A549 (cell line): ENCODE measurements at places on chromosomes 16 and 17.

DNA sequence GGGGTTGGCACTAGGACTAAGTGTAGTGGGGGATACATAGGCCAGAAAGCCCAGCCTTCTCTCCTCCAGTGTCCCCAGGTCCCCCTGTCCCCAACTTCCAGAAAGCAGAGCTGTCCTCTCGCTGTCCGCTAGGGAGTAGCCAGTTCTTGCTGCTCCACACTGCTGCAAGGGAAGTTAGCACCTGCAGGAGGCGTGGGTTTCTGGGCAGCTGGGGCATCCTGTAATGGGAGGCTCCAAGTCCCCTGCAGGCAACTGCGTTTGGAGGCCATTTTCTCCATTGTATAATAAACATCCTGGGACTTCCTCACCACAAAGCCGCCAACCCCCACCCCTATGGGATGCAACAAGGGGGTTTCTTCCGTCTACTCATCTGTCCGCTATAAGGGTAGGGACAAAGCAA lies 1.7 kb downstream of the RPRML start:
- peak; percentile 73 for DNase-seq

GRCh38 chr16:71406724-71407123 lies 35.1 kb downstream of the TLE7 start:
- no peak for DNase-seq

- no peak for DNase-seq
These were observed 165.8 kb downstream of the CHD9 start for GRCh38 chr16:53220585-53220984.

DNA sequence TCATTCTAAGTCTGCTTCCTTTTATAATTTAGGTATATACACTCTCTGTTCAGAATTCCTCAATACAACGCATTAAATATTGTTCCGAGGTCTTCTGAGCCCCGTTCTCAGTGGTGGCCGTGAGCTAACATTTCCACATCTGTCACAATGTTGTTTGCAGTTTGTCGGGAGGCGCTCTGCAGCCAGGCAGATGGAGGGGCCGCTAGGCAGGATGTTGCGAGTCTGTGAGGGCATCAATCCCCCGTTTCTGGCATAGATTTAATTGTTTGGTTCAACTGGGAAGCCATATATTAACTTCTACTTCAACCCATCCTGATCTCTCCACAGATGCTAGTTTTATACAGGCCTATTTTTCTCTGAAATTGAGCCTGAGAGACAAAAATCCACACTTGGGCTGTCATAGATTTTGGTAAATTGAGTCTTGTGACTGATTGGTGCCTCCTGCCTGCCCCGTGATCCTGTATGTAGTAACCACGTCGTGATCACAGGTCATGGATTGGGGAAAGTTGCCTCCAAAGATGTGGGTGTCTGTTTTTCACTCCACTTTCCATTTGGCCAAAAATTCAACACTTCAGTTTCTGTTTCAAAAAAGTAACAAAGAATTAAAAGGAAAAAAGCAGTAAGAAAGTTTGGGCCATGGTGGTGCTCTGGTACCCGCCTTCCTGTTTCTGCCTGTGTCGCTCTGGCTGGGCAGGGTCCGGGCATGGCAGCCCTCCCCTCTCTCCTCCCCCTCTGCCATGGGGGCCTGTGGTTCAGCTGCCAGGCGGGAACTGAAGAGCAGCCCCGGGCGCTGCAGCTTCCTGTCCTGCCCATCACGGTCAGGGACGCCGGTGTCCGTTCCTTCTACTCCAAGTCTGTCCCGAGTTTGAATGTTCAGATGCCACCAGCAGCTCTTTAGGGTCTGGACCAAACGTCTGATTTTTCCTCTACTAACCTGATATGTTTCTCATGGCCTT lies 41.5 kb downstream of the RPTOR start:
- DNase-seq, result no peak

- DNase-seq, result no peak
These were observed 216.1 kb upstream of the CPHXL start for GRCh38 chr16:75942351-75942750.

- DNase-seq, result no peak
These were observed 13.2 kb downstream of the NOB1 start for GRCh38 chr16:69741519-69741918.

DNA sequence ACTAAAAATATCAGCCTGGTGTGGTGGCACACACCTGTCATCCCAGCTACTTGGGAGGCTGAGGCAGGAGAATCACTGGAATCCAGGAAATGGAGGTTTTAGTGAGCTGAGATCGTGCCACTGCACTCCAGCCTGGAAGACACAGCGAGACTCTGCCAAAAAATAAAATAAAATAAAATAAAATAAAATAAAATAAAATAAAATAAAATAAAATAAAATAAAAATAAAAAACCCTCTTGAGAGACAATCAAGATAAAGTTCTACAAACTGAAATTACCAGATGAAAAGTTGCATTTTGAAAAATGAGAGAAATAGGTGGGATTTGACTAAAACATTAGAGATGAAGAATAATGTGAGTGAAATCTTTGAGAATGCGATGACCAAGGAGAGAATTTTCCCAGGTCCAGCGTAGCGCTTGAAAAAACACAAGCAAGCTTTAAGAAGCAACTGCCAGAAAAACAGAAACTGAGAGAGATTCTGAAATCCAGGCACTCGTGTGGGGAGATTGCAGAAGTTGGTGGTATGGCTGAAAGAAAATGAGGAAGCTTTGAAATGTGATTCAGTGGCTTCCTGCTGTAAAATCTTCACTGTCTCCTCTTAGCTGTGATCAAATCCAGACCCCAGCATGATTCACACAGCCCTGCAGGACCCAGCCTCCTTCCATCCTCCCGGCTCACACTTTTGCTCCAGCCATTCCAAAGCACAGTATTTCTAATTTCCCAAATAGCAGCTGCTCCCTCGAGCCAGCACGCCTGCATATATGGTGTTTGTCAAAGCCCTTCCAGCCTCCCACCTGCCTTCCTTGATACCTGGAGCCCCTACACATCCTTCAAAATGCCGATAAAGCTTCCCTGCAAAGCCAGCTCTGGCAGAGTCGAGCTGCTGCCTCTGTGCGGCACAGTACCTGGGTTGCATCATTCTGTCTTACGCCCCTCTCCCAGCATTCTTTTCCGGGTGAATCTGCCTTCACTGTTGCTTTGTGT lies 8.2 kb upstream of the CD300E start:
- DNase-seq, result no peak

- no peak for DNase-seq
These were observed 29.1 kb downstream of the RPTOR start for GRCh38 chr17:80573701-80574100.

GRCh38 chr17:41328207-41328606 lies 12.7 kb upstream of the KRTAP17-1 start:
- DNase-seq, result no peak

DNA sequence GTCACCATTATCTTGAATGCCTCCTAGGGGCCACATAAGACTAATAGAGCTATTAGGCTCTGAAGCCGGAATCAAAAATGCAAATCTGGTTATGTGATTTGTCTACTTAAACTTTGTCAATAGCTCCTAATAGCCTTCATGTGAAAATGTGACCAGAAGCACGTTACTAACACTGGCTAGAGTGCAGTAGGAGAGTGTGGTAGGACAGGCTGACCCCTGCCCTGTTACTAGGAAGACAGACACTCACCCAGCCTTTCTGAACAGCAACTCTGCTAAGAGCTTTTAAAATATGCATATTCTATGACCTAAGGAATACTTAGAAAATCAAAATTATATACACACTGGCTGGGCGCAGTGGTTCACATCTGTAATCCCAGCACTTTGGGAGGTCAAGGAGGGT lies 26.3 kb downstream of the CENPV start:
- no peak for DNase-seq

DNA sequence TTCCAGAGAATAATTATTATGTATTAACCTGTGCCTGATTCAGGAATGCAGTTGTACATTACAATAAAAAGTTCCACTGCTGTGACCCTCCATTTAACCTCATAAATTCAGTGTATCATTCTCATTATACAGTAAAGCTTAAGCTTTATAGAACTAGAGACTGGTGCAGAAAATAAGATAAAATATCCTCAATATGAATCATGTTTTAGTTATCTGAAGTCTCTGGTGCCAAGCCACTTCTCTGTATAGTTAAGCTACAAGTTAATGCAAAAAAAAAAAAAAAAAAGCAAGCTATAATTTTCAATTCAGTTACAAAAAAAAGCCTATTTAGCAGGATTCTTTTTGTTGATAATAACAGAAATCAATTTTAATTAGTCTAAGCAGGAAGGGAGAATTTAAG lies 22.4 kb upstream of the SMIM36 start:
- DNase-seq, result no peak

DNA sequence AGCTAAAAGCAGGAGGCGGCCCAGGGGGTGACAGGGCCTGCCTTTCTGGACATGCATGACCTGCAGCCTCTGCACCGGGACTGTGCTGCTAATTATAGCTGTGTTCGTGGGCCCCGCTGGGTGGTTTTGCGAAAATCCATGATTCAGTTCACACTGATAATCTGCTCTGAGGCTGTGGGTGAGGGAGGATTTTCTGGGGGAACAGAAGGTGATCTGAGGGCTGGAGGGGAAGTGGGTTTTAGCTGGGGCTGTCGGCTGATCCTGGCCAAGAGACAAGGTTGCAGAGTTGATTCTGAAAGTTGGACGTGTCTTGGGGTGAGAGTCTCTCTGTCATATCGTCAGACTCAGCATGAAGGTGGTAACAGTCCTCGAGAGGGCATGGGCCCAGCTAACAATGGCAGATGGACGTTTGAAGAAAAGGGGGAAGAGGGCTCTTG lies 187.5 kb upstream of the ZNF469 start:
- no peak for DNase-seq

- DNase-seq, result no peak
These were observed 2.4 kb downstream of the MT1M start for GRCh38 chr16:56634715-56635440.
